Activated T-helper 2 cell treated with anti-CD3 and anti-CD28 coated beads, Interferon-gamma antibody, Interleukin-2, Interleukin-4, amounts not matched to agents 10 μg/mL and 5 μg/mL and 100 μg/mL, durations not matched to agents 14 hours and 24 hours and 36 hours (primary cell): ENCODE measurements at places on chromosomes 6 and 20. TPM values are rescaled to one million over a fixed set of nuclear protein-coding genes. Genes with fewer than 3 reads are reported as not detected.

UBD gene
- 0.34 TPM in 2 replicates for total RNA-seq

TUBB1 gene
- not detected in 2 replicates for total RNA-seq

GRCh38 chr20:1809611-1810510, 85.3 kb upstream of the SIRPA start:
- no peak for DNase-seq

GRCh38 chr6:158768436-158768835, 50.7 kb downstream of the EZR start:
- DNase-seq = no peak

DNA sequence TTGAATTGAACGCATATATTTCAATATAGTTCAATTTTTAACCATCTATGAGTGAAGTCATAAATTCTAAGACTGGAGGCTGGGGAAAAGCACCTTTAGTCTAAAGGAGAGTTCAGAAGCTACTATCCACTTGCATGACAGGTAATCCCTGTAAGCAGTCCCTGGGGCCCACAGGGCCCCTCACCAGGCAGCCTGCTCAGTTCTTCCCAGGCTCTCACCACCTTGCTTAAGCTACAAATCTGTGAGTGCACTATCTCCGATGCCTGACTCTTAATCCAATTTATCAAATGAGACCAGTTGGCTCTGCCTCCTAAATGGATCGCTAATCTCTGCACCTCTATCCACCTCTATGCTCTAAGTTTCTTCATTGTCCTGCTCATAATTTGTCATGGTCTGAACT, 413.8 kb downstream of the PTPRT start:
- DNase-seq = no peak

- DNase-seq = no peak
Observed at GRCh38 chr6:40244699-40245098, 310.4 kb upstream of the MOCS1 start.

DNA sequence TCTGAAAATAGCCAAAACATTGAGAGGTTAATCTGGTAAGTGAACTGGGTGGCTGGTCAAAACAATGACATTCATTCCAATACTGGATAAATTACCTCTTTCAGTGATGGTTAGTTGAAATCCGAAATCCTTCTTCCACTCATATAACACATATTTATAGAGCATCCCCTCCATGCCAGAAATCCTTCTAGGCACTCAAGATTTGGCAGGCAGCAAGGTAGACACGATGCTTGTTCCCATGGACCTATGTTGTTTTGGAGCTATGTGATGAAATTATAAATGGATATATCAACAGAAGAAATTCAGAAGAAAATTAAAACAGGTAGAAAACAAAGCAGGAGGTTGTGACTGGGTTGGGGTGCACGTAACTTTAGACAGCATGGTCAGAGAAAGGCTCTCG, 26.3 kb upstream of the SNRPB2 start:
- no peak for DNase-seq

DNA sequence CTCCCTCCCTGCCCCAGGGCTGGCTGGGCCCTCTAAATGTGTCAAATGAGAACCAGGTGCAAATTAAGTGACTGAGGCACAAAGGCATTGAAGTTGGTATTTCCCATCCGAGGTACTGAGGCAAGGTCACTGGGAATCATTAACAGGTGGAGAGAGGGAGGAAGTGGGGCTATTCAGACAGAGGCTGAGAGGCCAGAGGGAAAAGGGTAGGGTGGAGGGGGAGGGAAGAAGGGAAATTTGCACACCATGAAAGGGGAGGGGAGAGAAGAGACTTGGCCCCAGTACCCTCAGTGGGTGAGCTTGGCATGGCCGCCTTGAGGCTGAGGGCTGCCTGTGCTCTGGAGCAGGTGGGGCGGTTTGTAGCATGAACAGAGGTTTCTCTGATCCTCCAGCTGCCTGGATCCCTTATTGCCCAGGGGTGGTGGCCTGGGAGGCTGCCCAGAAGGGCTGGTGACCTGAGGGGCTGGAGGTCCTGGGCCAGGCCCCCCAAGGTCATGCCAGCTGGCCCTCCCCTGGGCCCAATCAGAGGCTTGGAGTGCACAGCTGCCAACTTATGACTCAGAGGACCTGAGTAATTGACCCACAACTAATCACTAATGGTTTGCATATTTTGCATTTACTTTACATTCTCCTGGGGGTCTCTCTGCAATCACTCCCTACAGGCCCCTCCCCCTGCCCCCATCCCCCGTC, 40.3 kb upstream of the ZFAND3 start:
- DNase-seq = no peak

- no peak for DNase-seq
Observed at GRCh38 chr20:19936466-19937200, 80.5 kb upstream of the NAA20 start.

CASS4 gene
- 4.6 and 4.7 TPM in 2 replicates for total RNA-seq

DNA sequence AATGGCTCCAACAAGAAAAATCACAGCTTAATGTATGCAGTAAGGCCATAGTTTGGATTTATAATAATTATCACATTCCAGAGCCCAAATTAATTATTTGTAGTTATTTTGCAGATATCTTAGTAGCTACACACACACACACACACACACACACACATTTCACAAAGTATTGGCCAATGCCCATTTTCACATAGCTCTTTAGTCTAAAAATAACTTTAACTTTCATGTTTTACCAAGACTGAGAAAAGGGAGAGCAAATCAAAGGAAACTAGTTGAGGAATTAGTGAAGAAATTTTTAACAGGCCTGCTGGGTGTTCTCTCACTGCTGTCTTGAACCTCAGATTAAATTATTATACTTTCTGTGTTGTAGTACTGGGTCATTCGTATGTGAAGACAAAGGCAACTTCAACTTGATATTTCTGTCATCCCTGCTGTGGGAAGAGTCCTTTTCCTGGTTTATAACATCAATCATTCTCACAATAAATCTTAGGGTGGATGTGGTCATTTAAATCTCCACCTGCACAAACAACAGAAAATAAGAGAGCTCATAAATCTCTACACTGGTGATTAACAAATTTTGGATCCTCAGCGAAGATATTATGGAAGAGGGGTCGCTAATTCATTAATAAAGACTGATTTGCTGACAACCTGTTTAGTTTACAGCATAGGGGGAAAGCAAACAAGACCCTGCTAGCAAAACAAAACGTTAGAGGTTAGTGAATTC, 1.6 kb upstream of the TCF21 start:
- no peak for DNase-seq

DNA sequence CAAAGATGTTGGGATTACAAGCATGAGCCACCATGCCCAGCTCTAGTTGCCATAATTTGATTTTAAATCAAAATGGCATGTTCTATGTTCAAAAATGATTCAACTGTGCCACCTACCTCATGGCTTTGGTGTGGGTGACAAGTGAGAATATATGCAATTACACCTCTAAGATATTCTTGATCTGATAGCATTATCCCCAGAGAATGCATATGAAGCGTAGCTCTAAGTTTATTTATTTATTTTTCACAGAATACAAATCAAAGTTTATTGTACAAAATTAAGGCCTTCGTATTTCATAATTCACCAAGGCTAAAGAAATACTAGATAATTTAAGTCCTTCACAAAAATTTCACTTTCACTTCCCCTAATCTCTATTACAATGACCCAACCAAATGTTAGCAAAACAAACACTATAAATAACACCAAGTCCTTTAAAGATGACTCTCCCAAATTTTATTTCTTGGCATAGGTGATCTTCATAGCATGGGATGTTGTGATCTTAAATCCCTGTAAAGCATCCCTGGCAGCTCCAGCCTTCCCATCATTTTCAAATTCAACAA, 205.9 kb upstream of the TAB2 start:
- DNase-seq = no peak

DNA sequence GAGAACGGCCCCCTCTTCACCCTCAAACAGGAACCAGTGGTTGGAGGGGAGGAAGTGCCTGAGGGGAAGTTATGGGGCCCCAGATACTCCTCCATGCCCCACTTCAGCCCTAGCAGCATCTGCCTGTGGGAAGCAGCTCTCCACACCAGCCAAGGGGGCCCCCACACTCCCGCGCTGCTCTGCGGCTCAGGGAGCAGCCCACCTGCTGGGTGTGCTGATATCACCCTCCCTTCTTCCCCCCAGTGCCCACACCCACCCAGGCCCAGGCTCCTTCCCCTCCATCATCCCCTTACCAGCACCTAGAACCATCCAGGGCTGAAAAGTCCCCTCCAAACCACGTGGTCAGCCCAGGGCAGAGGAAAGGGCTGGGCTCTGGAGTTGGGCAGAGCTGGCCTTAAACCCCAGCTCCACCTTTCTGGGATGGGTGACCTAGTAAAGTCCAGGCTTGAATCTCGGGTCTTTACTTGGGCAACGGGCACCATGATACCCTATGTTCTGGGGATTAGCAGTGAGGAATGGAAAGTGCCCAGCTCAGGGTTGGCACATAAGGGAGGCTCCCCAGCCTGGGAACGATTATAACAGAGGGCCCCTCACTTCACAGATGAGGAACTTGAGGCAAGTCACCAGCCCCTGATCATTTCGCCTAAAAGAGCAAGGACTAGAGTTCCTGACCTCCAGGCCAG, 663 bp downstream of the LST1 start:
- DNase-seq = no peak

DNA sequence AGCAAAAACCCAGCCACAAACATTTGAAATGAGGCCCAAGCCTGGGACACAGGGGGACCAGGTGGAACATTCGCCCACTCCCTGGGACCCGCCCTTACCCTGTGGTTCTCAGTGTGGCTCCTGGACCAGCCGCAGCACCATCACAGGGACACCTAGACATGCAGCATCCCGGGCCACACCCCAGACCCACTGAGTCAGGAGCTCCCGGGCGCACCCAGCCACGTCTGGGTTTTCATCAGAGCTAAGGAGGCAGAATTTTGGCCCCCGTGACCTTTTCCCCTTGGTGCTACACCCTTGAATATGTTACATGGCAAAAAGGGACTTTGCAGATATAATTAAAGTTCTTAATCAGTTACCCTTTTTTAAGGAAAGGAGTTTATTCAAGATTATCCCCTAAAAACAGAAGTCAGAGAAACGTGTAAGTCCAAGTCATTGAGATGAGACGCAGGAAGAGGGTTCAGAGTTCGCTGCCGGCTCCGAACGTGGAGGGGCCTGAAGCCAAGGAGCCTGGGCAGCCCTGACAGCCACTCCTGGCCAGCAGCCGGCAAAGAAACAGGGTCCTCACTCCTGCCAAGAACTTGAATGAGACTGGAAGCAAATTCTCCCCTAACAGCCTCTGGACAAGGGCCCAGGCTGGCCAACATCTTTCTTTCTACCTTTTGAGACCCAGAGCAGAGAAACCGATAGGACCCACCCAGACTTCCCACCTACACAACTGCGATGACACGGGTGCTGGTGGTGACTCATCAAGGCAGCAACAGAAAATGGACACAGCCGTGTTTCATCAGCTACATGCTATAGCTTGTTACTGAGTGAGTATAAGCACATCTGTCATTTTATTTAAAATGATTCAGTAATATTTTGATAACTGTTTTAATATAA, 25.3 kb downstream of the BFSP1 start:
- peak; percentile 24 for DNase-seq

MYLK4 gene
- 0.21 and 0.23 TPM in 2 replicates for total RNA-seq

DNA sequence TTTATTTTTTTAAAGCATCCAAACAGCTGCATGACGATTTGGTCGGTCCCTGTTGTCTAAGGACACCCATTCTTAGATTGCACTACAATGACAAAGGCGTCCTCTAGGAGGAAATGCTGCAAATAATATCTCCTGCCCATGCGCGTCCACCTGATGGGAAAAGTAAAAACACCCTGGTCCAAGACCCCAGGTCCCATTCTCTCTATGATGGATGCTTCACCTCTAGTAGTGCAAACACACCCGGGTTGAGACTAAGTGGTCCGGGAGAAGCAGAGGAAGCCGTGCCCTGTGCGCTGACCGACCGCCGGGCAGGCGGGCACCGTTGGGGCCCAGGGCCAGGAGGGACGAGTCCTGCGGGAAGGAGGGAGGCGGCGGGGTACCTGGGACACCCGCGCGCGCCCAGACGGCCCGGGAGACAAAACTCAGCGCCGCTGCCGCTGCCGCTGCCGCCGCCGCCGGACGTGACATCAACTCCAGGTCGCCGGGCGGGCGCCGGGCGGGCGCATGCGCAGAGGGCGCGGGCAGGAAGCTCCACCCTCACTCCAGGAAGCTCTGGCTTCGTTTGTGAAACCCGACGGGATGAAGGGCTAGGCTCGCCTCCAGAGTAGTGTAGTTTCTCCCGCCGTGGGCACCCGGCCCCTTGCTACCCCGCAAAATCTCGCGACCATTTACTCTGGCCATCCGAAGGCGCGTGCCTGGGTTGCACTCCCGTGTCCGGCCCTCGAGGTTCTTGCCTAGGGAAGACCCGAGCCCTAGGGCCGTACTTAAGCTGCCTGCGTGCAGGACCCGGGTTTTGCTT, at the start of gene TBC1D7:
TSS of gene TBC1D7 (minus strand) at position 462 of the 799 bp plus-strand sequence. CDS start 1,639 bp downstream, outside the sequence.
- DNase-seq = peak; percentile 93

SYCP2 gene
- total RNA-seq = 4.6 and 4.9 TPM in 2 replicates

- no peak for DNase-seq
Observed at GRCh38 chr6:43086022-43086658, 10.0 kb downstream of the PTK7 start.

GRCh38 chr20:38789503-38790199, 15.8 kb upstream of the PPP1R16B start:
- DNase-seq = no peak

RBPJL gene
- not detected in 2 replicates for total RNA-seq

DNA sequence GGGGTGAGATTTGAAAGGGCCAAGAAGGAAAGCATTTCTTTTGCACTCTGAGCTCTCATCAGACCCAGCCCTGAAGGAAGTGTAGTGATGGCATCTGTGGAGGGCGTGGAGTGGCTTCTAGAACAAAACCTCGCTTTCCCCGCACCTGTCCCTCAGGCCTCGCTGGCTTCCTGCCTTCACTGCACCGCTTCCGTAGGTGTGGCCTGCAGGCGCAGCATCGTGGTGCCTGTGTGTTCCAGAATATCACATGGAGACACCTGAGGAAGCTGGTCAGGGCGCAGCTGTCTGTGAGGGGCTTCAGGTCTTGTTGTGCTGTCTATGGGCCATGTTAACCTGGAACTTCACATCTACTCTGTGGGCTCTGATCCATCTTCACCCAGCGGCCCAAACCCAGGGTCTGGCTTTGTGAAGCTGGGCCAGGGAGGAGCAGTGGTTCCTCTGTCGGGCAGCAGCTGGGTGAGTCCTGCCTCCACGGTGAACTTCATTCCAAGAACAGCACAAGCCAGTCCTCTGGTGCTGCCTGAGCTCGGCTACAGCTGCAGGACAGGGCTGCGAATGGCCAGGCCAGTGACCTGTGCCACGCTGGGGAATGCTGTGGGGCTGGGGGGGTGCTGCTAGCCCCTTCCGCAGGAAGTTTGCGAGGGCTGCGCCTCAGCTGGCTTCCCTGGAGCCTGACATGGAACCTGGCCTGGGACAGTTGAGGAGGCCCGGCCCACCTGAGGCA, 40.9 kb downstream of the DSTN start:
- peak; percentile 59 for DNase-seq

SLC24A3 gene
- not detected in 2 replicates for total RNA-seq

GRCh38 chr6:4133941-4134838, 1.2 kb downstream of the ECI2 start:
- peak; percentile 26 for DNase-seq

DNA sequence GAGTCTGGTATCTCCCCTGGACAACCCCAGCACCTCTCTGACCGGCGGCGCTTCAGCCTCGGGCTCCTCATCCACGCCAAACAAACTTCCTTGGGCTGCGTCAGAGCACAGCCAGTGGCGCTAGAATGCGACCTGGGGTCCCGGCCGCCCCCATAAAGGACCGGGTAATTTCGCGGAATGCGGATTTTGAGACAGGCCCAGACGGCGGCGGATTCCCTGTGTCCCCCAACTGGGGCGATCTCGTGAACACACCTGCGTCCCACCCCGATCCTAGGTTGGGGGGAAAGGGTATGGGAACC, 1.6 kb downstream of the FOXP4 start:
- DNase-seq = no peak

GRCh38 chr6:44548319-44548718, 160.8 kb downstream of the CDC5L start:
- DNase-seq = no peak

GRCh38 chr6:95819939-95820338, 195.8 kb upstream of the FUT9 start:
- DNase-seq = no peak
